ENCODE measurements at places on chromosomes 4 and X.

DNA sequence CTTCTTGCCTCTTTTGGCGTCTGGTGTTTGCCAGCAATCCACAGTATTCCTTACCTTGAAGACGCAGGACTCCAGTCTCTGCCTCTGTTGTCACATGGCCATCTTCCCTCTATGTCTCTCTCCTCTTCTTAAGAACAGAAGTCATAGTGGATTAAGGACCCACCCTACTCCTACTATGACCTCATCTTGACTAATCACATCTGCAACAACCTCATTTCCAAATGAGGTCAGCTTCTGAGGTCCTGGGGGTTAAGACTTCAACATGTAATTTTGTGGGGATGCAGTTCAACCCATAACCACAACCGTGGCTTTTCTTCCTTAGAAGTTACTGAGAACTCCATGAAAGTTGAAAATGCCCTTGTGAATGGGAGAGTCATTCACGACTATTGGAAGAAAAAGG lies 23.3 kb downstream of the TLR8 start:
- DNase-seq, result no peak

DNA sequence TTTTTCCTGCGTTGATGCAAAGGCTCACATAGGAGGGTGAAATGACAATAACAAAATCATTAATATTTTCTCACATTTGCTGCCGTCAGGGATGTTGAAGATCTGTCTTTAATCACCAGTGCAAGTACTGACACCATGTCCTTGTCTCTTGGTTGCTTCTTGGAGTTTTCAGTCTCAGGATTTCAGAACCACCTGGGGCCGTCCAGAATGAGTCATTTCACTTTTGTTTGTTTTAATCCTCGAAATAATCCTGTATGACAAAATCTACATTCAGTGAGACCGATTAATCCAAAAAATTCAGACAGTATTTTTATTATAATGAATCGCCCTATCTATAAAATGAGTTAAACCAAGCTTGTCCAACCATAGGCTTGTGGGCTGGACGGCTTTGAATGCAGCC lies 47.2 kb downstream of the NEIL3 start:
- DNase-seq, result no peak

- no peak for DNase-seq
Observed at GRCh38 chr4:176882206-176882605, 89.5 kb upstream of the VEGFC start.

GRCh38 chr4:19195696-19196095 lies 1056.0 kb upstream of the SLIT2 start:
- no peak for DNase-seq

DNA sequence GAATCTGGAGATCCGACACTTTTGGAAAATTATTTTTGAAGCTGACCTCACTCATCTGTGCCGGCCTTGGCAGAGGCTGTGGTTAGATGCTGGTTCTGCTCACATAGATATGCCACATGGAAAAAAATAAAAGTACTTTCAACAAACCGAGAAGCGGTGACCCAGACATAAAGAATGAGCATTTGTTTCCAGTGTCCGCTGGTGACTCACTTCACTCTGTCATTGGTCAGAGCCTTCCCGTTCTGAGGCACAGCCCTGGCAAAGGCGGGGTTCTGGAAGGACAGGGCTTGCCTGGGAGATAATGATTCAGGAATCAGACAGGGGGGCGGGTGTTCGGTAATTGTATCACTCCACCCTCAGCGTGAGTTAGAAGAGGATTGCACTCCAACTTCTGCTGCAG lies 172.4 kb upstream of the MXRA5 start:
- DNase-seq, result no peak

DNA sequence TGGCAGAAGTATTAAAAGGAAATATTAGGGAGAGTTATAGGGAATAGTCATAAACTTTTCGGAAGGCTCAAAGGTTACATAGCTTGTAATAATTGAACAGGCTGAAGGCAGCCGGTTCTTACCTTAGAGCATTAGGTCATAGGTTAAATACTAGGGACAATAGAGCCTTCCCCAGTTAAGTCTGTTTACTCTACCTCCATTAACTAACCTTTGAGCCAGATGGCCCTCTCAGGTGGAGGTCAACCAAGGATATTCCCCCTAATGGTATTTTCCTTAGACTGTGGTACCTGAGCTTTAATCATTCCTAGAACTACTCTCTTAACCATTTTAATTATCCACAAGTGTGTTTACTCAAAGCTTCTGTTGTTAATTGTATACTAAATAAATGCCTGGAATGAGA lies 920.9 kb upstream of the PABPC4L start:
- DNase-seq, result no peak

- no peak for DNase-seq
Observed at GRCh38 chr4:1084796-1085403, 28.5 kb downstream of the RNF212 start.

DNA sequence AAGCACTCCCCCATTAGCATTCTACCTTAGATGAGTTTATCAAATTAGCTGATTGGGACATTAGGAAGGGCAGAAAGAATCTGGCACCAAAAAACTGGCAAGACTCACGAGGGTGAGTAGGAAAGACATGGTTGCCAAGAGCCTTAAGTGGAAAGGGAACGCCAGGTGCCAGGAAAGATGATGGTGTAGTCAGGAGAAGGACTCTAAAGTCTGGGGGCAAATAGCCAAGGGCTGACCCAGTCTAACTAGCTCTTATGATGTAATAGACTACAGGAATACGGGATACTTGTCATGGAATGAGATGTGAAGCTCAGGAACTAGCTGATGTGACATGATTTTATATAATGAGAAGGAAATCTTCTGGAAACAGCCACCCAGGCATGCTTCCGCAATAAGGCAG lies 94.8 kb downstream of the MBNL3 start:
- DNase-seq, result no peak

Data from NCI-H510A (cell line).